ENCODE measurements at places on chromosomes 5 and 9. TPM values are rescaled to one million over a fixed set of nuclear protein-coding genes. Genes with fewer than 3 reads are reported as not detected.

The INSL4 gene
- not detected for total RNA-seq

The FCN1 gene
- total RNA-seq: not detected

The SLC44A1 gene
- 21.6 TPM for total RNA-seq

The PMPCA gene
- total RNA-seq: 96.6 TPM
